Stimulated activated CD8-positive, alpha-beta memory T cell treated with anti-CD3 and anti-CD28 coated beads, Interleukin-4, amount 100 ng/mL, for 4 hours (primary cell): ENCODE measurements at places on chromosomes 7 and 10.
A peak's percentile ranks its signal among the peaks of the same experiment; 100 is the strongest.

- no peak for DNase-seq
Observed at GRCh38 chr7:35513828-35514227, 181.1 kb downstream of the HERPUD2 start.

DNA sequence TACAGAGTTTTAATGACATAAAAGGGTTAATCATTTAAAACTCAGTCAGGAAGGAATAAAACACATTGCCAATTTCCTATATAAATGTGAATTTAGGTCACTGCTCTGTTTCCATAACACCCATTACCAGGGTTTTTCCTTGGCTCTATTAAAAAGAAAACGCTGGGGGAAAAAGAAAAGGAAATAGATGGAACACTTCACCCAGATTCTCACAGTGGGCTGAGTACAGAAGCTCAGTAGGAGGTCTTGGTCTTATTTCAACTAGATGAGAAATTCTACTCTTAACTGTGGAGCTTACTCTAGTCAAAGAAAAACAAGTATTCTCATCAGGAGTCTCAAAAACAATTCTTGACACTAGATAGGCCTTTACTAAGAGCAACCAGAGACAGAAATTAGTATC is 36.5 kb downstream of the GLUD1 start:
- DNase-seq = no peak

DNA sequence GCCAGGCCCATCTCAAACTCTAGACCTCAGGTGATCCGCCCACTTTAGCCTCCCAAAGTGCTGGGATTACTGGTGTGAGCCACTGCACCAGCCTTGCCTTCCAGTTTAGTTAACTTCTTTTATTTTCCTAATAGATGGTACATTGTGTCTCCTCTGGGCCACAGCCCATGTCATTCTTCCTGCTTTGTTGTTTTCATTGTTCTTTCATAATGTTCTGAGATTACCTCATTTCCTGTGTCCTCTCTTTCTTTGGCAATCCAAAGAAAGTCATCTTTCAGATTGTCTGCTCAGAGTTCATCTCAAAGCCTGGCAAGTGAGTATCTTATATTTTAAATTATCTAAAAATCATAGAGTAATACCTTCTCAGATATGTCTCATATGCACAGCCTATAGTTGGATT is at the start of gene OLAH:
Gene OLAH, plus strand, starts transcription at position 270 of the 400 bp plus-strand sequence. CDS start 3,346 bp downstream, outside the sequence.
- no peak for DNase-seq

DNA sequence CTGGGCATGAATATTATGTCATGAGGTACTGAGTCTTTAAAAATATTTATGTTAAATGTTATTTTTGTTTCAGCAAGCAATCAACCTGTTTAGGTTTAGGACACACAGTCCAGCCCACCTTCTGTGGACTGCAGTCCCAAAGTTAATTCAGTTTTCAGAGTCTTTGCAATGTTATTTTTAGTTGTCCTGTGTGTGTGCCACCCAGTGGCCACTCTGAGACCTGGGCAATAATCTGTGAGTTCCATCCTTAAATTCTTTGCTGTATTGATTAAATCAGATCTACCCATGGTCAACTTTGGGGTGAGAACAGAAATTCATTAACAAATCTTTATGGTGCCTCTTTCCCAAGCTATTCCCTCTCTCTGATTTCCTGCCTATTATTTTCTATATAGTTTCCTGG is 415.1 kb downstream of the CCSER2 start:
- DNase-seq = no peak

- DNase-seq = no peak
Observed at GRCh38 chr7:85750454-85750949, 563.6 kb upstream of the SEMA3D start.

DNA sequence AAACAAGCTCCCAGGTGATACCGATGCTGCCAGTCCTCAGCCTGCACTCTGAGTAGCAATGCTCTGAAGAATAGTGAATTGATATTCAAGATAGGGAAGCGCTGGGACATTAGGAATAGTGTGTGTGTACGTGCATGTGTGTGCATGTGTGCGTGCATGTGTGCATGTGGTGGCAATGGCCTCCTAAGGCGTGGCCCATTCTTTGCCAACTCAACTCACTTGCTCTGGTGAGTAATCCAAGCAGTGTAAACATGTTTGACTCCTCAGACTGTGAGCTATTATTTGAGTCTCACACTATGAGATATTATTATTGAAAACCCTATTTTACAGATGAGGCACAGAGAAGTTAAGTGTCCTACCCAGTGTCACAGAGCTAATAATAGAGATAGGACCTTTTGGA is 186.6 kb downstream of the RAB11FIP2 start:
- no peak for DNase-seq

DNA sequence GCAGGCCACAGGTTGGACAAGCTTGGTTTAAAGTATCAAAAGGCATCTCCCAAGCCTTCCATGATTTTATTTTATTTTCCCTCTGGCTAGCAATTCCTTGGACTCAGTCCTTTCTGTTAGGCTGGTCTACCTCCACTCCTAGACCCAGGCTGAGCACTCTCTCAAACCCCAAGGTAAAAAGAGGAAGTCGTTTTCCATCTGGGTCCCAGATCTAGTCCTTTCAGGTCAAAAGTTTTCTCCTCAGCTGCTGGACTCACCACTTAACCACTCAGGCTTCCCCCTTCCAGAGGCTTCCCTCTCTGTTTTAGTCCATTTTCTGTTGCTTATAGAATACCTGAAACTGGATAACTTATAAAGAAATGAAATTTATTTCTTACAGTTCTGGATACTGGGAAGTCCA is 252.3 kb upstream of the MKLN1 start:
- DNase-seq = no peak

DNA sequence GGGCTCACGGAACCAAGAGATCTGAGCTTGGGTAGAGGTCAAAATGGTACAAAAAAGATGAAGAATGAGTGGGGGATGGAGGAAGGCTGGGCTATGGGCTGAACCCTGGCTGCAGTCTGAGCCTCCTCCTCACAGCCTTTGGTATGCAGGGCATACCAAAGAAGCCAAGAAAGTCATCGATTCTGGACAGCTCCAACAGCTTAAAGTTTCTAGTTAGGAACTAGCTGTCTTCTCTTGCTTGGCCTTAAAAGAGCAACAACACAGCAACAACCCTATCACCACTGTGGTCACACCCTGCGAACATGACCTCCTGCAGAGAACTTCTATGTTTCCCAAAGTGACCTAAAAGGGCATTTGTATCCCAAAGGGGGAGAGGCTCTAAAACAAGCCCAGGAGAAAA is 126.1 kb upstream of the EFCAB10 start:
- no peak for DNase-seq

DNA sequence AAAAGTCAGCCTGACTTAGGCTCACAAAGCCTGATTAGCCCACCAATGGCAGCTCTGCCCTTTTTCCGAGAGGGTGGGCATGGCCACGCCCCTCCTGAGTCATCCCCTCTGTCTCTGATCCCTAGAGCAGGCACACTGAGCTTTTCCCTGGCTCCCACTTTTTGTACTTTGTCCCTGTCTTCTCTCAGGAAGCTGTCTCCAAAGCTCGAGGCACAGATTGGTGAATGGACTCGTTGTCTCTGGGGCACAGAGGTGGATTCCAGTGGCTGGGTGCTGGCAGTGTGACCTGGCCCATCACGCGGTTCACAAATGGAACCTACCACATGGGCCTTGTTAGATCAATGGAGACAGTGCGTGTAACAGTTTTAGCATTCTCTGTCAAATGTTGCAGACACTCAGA is 313.5 kb downstream of the WDR37 start:
- DNase-seq = no peak

- DNase-seq = no peak
Observed at GRCh38 chr10:15703151-15703880, 16.4 kb downstream of the ITGA8 start.

DNA sequence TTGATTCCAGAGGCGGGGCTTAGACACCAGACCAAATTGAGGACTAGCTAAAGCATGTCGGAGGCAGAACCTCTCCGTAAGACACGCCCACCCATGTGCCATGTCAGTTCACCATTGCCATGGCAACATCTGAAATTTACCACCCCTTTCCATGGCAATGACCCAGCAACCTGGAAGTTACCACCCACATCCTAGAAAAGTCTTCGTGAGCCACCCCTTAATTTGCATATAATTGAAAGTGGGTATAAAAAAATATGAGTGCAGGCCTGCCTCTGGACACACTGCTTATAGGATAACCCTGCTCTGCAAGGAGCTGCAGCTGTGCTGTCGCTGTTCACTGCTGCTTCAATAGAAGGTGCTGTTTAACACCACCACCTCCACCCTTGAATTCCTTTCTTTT is 28.0 kb downstream of the TMEM270 start:
- no peak for DNase-seq

GRCh38 chr7:148306759-148307158 is 283.8 kb upstream of the C7orf33 start:
- DNase-seq = no peak

GRCh38 chr10:126876456-126876855 is 28.8 kb upstream of the DOCK1 start:
- no peak for DNase-seq

GRCh38 chr10:73182568-73182967 is 14.6 kb downstream of the FAM149B1 start:
- no peak for DNase-seq

DNA sequence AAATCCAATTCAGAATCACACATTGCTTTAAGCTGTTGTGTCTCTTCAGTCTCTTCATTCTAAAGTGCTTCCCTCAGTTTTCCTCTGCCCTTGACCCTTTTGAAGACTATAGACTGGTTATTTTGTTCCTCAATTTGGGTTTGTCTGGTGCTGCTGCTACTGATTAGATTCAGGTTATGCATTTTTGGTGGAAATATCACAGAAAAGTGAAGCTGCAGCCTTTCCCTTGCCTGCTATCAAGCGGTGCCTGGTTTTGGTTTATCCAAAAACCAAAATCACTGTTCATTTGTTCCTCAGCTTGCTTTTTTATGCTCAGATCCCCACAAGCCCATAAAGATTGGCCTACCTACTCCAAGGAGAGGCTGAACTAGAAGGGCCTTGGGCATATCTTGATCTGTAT is 55.2 kb downstream of the ELMO1 start:
- no peak for DNase-seq

- DNase-seq = no peak
Observed at GRCh38 chr10:7647062-7647664, 19.6 kb downstream of the ITIH5 start.

DNA sequence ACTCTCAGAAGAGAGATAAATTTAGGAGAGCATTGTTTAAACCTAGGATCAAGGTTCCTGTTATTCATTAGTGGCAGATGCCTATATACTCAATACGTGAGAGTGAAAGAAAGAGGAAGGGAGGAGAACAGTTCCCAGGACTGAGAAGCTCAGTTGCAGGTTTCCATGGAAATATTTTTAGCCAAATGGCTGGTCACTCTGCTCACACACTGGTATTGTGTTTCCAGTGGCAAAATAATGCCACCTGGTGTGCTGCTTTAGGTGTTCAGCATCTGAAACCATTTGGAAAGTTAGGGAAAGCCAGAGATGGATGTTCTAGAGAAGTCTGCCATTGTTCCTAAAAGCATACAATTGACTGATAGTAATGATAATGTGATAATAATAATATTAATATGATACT is 827.7 kb downstream of the SORCS3 start:
- no peak for DNase-seq

- no peak for DNase-seq
Observed at GRCh38 chr7:37719077-37719476, 35.5 kb downstream of the GPR141 start.

DNA sequence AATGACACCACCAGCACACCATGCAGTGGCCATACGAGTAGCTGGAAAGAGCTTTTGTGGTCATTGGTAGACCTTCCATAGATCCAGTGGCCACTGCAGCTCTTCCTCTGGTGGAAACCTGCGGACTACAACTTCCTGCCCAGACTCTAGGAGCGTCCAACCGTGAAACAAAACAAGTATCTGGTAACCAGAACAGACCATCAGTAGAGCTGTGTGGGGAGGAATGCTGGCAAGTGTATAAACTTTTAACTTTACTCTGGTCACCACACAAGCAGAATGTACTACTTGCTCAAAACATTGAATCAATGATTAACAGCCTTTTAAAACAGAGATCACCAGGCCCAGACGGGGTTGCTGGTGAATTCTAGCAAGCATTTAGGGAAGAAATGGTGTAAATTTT is 154.7 kb upstream of the DGKB start:
- no peak for DNase-seq

- DNase-seq = peak; percentile 57
Observed at GRCh38 chr7:120987683-120988590, 574 bp upstream of the CPED1 start.

- no peak for DNase-seq
Observed at GRCh38 chr7:148919859-148920258, 35.8 kb upstream of the EZH2 start.

GRCh38 chr7:155507576-155507975 is 38.8 kb downstream of the CNPY1 start:
- DNase-seq = no peak

DNA sequence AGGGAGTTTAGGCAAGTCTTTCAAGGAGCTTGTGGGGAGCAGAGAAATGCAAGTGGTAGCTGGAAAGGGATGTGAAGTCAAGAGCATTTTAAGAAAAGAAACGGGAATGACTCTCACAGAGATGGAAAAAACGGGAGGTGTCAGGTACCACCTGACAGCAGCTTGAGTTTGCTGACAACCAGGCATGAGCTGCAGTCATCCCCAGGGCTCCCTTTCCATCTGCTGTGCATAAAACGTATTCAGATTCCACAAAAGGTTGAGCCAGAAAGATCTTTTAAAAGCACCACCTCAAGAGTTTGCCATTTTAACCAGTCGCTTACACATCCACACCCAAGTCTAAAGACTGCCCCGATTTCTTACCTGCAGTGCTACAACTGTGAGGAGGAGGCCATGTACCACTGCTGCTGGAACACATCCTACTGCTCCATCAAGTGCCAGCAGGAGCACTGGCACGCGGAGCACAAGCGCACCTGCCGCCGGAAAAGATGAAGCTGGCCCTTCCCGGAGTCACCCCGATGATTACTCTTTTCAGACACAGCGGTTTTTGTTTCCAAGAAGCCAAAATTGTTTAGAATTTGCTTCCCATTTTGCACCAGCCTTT is 116.8 kb downstream of the ZMYND11 start:
- DNase-seq = no peak

- no peak for DNase-seq
Observed at GRCh38 chr7:66247380-66248078, 42.4 kb downstream of the TPST1 start.

- DNase-seq = no peak
Observed at GRCh38 chr7:133623721-133624120, 370.8 kb downstream of the EXOC4 start.

- no peak for DNase-seq
Observed at GRCh38 chr7:103348452-103348851, 1.0 kb downstream of the PSMC2 start.

DNA sequence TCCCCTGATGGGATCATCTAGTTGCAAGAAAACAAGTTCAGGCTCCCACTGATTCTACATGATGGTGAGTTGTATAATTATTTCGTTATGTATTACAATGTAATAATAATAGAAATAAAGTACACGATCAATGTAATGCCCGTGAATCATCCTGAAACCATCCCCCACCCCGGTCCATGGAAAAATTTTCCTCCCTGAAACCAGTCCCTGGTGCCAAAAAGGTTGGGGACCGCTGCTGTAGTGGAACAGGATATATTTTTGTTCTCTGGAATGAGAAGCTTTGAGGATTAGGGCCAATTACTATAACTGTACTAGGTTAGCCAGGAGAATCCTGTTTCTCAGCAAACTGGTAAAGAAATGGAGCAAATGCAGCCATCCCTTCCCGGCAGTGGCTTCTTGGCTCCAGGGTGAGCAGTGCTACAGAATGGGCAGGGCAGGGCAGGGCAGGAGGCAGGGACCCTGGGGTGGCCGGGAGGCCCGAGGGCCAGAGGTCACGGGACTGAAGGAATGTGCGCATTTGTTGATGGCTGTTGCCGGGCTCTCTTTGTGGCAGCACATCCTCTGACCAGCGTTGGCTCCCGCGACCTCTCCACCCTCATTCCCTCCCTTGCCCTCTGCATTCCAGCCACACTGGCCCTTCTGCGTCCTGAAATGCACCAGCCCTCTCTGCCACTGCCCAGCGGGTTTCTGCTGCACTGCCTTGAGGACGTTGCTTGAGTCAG is 162.3 kb upstream of the NPS start:
- no peak for DNase-seq
